ENCODE measurements at places on chromosomes 5 and 9.

GRCh38 chr9:112046181-112046580 is 128.9 kb downstream of the SUSD1 start:
- no peak for DNase-seq

GRCh38 chr9:136283291-136284235 is 20.3 kb downstream of the CCDC187 start:
- DNase-seq = peak; percentile 86

DNA sequence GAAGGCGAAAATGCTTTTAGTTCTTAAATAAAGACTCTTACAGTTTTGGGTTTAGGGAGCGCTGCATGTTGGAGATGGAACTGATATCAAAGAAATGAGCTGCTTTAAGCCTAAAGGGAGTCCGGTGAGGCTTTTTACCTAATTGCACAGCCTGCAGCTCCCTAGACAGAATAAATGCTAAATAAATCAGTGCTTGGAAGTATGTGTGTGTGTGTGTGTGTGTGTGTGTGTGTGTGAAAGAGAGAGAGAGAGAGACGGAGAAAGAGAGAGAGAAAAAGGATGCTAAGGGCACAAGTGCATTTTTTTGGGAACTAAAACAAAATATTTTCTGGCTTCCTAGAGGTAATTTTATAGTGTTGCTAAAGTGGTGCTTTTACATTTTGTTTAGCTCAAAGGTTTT is 88.4 kb downstream of the MTRR start:
- no peak for DNase-seq

DNA sequence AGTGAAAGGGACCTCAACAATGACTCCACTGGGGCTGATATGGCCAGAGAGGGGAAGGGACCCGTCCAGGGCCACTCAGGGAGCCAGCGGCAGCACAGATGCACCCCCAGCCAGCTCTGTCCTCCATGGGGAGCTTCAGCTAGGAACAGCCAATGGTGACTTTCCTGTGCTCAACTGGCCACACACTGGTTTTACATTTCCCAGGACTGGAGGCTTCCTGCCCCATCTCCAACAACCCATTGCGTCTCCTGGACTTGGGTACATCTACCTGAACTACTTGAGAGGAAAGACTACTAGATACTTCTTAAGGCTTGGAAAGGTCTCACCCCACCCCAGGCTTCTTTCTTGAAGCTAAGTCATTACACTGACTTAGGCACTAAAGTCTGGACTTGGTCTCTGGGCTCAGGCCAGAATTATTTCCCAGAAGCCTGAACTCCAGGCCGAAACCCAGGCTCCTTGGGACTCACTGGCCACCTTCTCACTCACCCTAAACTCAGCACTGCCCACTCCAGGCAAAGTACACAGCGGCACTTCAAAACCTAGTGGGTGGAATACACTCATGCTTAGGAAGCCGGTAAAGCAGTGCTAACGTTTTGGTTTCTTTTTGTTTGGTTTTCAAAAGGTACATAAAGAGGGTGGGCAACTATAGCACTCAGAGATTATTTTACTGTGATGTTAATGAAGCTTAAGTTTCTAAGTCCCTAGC is 1.5 kb downstream of the IGFBPL1 start:
- DNase-seq = no peak

DNA sequence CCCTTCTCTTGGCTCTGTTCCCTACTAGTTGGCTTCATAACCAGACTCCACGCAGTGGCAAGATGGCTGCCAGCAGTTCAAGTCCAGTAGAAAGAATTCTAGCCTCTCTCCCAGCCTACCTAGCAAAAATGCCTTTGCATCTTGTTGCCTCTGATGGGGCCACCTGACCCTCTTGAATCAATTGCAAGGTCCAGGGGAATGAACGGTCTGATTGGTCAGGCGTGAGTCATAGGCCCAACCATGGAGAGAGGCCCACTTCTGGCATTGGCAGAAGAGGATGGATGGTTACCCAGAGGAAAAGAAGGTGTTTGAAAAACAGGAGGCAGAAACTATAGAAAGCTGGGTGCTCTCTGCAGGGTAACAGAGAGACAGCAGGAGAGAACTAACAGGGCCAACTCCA is 622.6 kb downstream of the CCDC171 start:
- no peak for DNase-seq

DNA sequence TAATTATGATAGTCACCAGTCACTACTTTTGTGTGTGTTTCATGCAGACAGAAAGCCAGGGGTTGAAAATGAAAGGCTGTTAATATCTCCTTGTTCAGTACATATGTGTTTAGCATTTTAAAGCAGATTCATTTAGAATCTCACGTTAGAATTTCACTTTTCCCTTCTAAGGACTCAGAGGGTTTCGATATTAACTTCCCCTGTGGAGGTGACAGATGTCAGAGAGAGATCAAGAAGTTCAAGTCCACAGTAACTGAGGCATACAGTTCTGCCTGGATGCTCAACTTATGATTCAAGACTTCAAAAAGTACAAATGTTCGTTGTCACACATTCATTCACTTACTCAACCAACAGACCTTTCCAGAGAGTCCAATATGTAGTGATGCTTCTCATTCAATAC is 251.1 kb downstream of the EBF1 start:
- DNase-seq = no peak

GRCh38 chr5:180605554-180606214 is 14.4 kb upstream of the SCGB3A1 start:
- peak; percentile 71 for DNase-seq

- DNase-seq = no peak
These were observed 442.5 kb upstream of the COX7C start for GRCh38 chr5:86175224-86175623.

DNA sequence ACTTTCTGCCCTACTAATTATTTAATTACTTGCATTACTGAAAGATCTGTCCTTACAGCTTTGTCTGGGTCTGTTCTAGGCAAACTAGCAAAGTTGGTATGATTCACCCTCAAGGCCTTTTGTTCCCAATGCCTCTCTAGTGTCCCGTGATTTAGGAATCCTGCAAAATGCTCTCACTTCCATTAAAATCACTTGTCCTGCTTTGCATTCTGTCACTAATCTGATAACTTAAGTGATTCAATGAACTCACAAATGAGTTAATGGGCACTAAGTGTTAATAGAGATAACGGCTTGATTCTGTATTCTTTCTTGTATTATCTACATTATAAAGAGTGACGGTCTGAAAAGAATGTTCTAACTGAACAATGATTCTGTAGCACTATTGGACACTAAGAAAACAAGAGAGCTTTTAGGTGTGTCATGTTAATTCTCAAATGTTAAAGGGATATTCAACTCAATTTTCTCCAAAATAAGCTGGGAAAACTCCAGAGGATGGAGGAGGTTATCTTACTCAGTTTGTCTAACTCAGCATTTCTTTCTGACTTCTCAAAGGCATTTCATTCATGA is 697.3 kb downstream of the CETN3 start:
- no peak for DNase-seq

- no peak for DNase-seq
These were observed 101.3 kb downstream of the FBXL7 start for GRCh38 chr5:15601274-15601673.

GRCh38 chr9:136807281-136808074 is at the start of gene RABL6:
Gene RABL6, plus strand, starts transcription at chr9:136807948. Its CDS starts 249 bp downstream, at chr9:136808197.
- peak; percentile 92 for DNase-seq

GRCh38 chr9:38096238-38096805 is 27.3 kb upstream of the SHB start:
- no peak for DNase-seq

DNA sequence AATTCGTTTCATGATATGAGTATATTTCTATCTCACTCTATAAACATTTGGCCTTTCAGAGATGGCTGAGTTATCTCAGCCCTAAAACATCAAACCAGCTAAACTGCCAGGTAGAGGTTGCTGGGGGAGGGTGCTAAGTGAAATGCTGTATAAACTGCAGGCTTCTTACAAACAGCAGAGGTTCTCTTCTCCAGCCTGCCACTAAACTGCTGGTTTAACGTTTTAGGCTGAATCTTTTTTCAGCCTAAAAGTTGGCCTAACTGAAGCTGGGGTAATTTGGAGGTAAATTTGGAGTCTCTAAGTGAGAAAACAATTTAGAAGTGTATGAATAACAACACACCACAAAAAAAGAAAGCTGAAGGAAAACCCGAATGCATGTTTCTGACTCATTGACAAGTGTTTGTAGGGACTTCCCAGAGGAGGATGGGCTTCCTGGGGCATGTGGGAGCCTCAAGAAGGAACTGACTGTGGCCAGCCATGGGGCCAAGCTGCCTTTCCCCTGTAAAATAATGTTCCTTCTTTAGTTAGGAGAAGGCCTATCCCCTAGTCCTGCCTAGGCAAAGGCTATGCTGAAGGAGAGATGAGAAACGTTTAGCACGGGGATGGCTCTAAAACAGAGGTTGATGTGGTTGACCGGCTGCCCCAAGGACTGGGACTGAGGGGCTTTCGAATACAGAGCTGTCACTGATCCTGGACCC is 44.3 kb downstream of the SLC28A3 start:
- DNase-seq = no peak

- DNase-seq = no peak
These were observed 80.4 kb downstream of the RGS3 start for GRCh38 chr9:113543982-113544303.

- DNase-seq = no peak
These were observed 28.3 kb downstream of the MARCHF6 start for GRCh38 chr5:10381803-10382202.

DNA sequence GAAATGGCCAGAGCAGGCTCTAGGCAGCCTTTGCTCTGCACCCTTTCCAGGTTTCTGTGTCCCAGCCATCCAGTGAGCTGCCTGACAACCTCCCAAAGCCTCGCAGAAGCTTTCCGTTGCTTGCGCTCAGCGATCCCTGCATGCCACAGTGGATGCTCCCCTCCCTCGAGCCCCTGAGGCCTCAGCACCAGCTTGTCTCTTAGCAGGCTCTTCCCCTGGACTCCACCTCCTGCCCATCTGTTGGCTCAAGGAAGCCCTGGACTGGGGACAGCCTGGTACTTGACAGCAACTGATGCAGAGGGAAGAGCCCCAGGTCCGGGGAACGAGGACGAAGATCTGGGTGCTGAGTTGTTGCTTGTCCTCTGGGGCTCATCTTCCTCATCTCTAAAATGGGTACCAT is 23.2 kb downstream of the TSPAN17 start:
- no peak for DNase-seq

- DNase-seq = no peak
These were observed 152.4 kb downstream of the RAPGEF6 start for GRCh38 chr5:131482617-131483016.

DNA sequence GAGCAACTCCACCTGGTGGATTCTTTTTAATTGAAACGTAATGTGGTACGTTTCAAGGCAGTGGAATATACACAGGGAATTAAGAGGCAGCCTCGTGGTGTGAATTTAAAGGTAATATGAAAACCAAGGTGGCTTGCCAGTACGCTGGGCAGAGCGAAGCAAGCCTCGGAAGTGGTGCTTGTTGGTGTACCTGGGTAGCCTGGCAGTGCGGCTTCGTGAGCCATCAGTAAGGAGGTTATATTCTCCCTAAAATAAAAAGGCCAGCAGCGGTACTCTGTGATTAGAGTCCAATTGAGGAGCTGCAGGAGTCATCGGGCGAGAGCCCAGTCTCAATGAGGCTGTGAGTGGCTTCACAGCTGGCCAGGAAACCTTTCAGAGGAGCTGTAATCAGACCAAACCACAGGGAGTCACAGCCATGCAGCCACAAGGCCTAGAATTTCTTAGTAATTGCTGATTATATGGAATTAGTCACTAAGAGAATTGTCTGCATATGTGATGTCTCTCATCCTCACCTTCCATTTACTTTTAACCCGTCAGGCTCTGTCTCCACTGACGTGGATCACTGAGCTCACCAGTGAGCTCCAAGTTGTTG is 57.7 kb downstream of the DCP2 start:
- DNase-seq = no peak

DNA sequence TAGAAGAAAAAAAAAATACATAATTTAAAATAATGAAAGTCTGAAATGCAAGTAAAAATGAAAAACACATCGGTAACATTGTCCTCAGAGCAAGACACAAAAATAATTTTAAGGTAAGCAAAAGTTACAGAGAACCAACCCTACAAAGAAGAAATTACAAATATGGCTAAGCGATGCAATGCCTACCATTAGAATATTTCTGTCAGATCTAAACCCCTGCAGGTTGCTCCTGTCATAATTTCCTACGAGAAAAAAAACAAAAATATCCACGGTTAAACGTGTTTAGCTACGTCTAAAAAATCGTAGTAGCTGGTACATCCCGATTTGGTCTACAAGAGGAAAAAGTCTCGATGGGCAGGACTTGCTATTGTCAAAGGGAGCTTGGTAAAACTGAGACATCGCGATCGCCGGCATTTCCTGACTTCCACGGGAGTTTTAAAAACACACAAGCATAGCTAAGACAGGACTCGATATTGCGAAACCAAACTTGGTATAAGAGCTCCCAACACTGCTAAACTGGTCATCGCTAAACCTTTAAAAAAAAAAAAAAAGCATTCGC is 1.1 kb upstream of the ANXA2R start:
- DNase-seq = peak; percentile 43

DNA sequence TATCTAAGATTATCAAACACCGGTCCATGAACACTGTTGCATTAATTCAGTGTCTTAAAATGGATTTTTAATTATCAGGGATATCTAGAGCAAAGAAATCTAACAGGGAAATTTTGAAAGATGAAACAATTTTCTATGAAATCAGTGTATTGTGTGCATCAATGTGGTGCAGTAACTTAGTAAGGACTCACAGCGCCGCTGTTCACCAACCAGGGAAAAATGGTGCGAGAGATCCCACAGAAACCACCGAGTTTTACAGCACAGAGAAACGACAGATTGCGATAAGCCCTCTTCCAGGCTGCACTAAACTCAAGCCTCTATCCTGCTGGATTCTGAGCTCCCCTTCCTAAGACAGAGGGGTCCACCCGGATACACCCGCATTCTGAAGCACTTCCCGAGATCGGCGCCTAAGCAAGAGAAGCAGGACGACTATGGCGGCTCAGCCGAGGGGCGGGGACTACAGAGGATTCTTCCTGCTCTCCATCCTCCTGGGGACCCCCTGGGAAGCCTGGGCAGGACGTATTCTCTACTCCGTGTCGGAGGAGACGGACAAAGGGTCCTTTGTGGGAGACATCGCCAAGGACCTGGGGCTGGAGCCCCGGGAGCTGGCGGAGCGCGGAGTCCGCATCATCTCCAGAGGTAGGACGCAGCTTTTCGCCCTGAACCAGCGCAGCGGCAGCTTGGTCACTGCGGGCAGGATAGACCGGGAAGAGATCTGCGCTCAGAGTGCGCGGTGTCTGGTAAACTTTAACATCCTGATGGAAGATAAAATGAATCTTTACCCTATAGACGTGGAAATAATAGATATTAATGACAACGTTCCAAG is at the start of gene PCDHGA7:
Gene PCDHGA7, plus strand, starts transcription at position 274 of the 826 bp plus-strand sequence. Its CDS starts 158 bp downstream, at position 432.
- no peak for DNase-seq

- DNase-seq = no peak
These were observed 96.8 kb downstream of the RAPGEF6 start for GRCh38 chr5:131538177-131538593.

DNA sequence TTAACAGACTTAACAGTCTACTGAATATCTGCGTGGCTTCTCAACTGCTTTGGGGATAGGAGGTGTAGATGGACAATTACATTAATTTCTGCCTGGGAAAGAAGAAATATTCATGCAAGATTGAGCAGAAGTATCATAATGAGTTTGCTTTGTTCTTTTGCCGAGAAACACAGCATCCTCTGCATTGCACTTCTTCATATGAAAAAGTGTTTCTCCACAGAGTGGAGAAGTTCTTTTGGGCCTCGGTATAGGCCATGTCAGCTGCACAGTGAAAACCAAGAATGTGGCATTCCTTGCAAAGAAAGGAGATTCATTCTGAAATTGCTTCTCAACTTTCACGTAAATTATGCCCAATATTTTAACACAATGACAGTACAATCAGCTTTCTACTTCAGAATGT is 17.6 kb upstream of the SNX2 start:
- DNase-seq = no peak
